Stimulated activated CD8-positive, alpha-beta memory T cell treated with anti-CD3 and anti-CD28 coated beads, Interleukin-15, amount 100 ng/mL, for 4 hours (primary cell): ENCODE measurements at places on chromosomes 5 and 9.

GRCh38 chr5:122498163-122498562 lies 186.1 kb downstream of the SNCAIP start:
- DNase-seq, result no peak

DNA sequence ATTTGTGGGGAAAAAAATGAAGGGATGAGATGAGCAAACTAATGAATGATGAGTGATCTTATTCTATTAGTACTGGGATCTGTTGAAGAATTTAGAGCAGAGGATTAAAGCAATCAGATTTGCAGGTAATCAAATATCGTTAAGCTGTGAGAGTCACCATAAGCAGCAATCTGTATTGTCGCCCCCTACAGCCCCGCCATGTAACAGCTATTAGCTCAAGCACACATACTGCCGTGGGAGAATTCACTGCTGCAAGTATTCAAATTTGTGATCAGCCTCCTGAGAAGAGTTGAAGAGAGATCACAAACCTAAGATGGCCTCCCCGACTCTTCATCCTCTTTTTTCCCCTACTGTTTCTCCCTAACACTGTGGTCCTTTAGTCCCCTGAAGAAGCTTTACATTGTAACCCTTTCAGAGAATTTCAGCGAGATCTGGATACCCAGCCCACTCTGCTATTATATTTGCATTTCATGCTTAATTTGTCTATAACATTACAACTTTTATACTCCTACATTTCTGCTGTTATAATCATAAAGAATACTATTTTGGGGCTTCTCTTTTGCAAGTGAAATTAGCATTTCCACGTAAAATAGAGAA lies 28.5 kb upstream of the PHF24 start:
- DNase-seq, result no peak

- DNase-seq, result no peak
Measured at GRCh38 chr5:66080664-66081063, 63.4 kb upstream of the SREK1 start.

DNA sequence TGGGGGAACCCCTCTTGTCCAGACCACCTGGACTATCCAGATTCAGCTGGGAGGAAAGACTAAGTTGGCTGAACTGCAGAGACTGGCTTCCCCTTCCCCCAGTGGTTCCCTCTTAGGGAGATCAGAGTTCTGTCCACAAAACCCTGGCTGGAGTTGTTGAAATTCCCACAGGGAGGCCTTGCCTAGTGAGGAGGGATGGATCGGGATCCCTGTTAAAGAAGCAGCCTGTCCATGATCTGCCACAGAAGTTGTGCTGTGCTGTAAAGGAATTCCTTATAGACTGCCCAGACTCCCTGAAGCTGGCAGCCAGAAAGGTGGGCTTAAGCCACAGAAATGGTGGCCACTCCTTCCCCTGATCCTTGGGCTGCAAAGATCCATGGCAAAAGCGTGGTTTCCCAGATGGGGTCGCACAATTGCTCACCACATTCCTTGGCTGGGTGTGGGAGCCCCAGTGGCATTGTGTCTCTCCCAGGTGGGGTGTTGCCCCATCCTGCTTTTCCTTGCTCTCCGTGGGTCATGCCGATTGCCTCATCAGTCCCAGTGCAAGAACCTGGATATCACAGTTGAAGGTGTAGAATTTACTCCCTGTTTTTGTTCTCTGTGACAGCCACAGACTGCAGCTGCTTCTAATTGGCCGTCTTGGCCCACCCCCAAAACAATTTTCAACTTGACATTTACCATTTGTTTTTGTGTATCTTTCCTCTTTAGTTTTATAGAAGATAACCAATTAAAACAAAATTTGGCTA lies 342.4 kb downstream of the FGF10 start:
- DNase-seq, result no peak

GRCh38 chr9:6790866-6791265 lies 33.1 kb downstream of the KDM4C start:
- DNase-seq, result no peak

GRCh38 chr5:78041805-78042204 lies 252.7 kb downstream of the AP3B1 start:
- no peak for DNase-seq

DNA sequence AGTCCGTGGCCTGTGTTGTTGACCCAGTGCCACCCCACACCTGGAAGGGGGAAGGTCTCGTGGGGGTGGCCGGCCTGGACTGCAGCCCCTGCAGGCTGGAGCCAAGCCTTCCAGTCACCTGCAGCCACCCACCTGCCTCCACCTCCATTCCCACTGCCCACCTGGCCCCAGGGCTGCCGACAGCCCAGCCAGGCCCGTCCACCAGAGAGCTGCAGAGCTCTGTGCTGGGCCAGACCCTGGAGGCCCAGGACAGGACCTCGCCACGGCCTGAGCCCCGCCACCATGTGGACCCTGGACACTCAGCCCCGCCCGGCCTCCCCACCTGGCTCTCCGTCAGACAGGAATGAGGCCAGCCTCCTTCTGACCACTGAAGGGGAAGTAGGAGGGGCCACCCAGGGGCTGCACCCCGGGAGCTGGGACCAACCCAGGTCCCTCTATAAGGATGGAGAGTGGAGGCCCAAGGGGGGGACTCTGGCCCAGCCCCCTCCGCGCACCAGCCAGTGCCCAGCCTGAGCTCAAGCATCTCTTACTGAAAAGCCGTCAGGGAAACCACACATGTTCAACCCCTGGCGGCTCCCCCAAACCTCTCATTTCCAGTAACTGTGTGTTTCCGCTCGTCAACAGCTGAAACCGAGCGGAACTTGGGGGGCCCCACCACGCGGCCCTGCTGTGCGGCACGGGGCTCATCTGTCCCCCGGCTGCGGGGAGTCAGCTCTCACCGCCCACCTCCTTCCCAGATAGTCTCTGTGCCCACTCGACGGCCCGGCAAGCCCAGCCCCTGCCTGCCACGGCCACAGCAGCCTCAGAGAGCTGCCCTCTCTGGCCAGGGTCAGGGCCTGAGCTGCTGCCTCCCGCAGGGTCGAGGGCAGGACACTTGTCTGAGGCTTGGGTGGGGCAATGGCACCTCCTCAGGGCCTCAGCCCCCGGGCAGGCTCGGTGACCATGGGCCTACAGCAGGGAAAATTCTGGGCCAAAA lies 12.8 kb downstream of the NOTCH1 start:
- peak; percentile 41 for DNase-seq

DNA sequence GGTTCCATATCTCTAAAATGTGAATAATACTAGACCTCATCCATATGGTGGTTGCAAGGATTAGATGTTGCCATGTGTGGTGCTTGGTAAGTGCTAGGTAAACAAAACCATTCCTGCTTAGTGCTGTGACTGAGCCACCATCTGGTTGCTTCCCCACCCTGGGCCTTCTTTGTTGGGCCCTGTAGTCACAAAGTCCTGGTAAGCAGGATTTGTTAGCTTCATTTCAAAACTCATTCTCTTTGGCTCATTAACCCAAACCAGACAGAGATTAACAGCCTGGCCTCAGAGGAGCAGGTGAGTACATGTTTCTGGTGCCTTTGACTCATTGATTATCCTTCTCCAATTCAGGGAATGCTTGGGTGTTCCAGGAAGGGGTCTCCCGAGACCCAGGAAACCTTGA lies 240.2 kb downstream of the ARHGAP26 start:
- DNase-seq, result no peak

DNA sequence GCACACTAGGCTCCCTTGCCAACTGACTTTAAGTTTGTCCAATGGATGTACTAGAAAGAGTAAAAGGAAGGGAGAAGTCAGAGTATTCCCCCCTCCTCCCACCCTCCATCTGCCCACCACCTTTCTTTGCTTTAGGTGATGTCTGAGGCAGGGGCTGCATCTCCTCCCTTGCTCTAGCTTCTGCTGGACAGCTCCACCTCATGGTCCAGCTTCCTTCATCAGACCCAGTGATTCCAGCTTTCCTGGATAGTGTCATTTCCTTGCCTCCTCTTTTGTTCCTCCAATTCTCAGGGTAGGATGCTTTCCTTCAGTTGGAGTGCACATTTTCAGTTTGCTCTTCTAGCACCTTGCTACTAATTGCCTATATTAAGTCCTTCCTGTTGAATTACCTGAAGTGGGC lies 67.4 kb downstream of the RAD23B start:
- DNase-seq, result no peak

- DNase-seq, result no peak
Measured at GRCh38 chr5:54673523-54674225, 156.1 kb downstream of the SNX18 start.

GRCh38 chr9:32200896-32201295 lies 183.5 kb upstream of the ACO1 start:
- no peak for DNase-seq

- DNase-seq, result no peak
Measured at GRCh38 chr9:37167456-37168047, 47.2 kb downstream of the ZCCHC7 start.

DNA sequence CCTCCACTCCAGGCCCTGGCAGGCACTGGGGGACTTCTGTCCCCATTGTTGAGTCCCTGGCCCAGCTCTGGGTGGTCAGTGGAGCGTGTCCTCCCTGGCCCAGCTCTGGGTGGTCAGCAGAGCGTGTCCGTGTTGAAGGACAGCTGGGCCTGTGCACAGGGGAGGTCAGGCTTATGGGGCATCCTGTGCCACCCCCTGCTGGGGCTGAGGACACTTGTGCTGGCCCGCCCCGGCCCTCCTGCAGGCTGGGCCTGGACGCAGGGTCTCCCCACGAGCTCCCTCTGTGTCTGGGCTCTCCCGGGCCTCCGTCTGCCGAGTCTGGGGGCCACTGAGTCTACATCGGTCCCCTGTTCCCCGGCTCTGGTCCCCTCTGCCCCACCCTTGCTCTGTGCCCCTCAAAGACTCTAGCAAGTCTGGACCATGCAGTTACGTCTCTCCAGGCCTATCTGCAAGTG lies 11.5 kb upstream of the CLIC3 start:
- DNase-seq, result no peak

DNA sequence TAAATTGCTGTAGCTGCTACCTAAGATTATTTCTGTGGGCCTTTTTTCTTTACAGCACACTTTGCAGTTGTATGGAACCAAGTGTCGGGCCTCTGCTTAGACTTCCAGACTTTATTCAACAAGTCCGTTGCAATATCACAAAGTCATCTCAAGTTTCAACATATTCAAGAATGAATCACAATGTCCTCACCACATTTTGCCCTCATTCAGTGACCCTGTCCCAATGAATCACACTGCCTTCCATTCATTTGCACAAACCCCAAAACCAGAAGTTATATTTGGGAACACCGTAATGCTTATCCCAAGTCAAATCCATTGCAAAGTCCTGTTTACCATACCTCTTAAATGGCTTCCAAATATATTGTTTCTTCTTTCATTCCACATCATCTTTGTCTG lies 439.6 kb downstream of the CSNK1G3 start:
- DNase-seq, result no peak

DNA sequence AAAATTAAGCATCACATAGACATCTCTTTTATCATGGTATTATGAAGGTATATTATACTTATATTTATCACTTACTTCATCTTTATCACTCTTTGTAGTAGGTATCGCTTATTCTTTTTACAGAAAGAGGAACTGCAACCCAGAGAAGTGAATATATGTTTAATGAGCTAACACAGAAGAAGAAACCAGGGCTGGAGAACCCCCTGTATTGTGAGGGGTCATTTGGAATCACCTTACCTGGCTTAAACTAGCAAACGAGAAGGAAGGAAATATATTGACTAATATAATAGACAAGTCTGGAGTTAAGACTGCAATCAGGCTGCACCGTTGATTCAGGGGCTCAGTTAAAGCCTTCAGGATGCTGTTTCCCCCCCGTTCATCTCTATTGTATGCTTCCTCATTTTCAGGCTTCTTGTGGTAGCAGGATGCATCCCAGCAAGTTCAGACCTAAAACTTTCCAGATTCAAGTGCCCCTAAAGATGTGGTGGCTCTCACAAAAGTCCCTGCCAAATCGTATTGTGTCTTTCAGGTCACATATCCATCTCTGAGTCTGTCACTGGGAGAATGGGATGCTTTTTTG lies 146.4 kb downstream of the GCNT1 start:
- DNase-seq, result no peak

- no peak for DNase-seq
Measured at GRCh38 chr5:143064218-143064641, 294.1 kb downstream of the ARHGAP26 start.

DNA sequence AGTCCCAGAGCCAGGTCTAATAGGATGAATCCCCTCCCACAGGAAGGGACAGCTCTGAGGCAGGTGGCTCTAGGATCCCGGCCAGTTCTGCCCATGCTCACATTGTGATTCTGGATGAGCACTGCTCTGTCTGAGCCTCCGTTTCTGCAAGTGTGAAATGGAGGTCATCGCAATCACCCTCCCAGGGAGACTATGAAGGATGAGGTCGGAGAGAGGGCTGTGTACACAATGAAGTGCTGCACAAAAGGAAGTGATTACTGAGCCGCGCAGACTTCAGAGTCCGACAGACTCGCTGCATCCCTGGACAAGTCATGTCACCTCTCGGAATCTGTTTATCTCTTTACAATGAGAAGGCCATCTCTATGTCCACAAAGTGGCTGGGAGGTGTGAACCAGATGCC lies 21.7 kb downstream of the LHX6 start:
- DNase-seq, result no peak

DNA sequence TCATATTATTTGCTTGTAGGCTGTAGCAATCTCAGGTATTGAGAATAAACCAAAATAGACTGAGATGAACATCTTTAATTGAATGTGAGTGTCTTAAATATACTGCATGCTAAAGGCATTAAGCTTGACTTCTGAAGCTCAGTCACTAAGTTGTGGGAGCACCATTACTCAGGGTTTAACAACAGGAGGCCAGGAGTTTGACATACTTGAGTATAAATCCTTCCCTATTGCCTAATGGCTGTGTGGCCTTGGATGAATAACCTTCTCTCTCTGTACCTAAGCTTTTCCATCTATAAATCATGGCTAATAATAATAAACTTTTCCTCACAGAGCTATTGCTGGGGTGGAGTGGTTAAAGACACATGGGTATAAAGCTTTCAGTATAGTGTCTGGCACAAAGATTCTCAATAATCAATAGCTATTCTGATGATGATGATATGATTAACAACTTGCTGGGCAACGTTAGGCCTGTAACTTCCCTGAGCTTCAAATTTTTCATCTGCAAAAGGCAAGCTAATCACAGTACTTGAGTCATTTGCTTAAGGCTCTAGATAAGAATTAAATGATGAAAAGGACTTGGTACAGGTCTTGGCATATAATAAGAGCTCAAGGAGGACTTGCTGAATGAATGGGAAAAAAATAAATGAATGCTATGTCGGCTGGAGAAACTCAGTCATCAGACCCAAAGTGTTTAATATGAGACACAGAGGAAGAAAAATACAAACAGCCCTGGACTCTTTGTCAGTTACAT lies 174.0 kb upstream of the IL12B start:
- no peak for DNase-seq

- no peak for DNase-seq
Measured at GRCh38 chr5:35822511-35822910, 34.2 kb upstream of the IL7R start.

GRCh38 chr9:124359855-124360678 lies 55.2 kb downstream of the PSMB7 start:
- DNase-seq, result no peak
